ENCODE measurements at places on chromosomes 7 and 10.
A peak's percentile ranks its signal among the peaks of the same experiment; 100 is the strongest.

DNA sequence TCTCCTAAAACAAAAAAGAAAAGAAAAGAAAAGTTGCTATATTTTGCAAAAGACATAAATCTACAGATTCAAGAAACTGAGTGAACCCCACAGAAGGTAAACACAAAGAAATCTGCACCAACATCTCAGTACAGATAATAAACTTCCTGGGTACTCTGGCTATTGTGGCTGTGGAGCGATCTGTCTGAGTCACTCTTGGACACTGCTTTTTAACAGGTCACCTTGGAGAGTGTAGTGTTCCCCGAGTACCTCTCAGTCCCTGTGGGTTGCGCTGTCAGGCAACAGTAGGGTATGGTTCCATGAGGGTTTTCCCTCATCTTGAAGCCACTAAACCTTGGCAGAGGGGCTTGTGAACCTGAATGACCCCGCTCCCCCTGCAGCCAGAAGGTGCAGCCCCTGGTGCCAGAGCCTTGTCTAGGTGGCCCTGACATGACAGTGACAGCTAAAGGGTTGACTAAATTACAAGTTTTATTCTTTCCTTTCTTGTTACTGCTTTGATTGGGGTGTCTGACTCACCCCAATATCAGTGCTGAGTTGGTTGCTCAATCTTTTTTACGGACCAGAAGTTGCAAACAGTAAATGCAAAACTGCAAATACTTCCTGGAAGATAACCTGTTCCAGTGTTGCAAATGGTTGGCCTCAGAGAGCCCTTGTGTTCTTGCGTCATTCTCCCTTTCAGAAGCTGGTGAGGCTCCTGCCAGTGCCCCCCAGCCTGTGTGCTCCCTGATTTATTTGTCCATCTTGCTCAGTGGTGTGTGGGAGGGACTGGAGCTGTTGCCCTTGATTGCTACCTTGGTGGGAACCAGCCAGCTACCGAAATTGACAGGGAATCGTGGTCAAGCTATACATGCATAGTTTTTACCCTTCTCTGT, 30.6 kb downstream of the POR start:
- H3K4me1 ChIP-seq, result no peaks in the 10 kb centered on the region
- no peaks in the 10 kb centered on the region for H3K36me3 ChIP-seq
- no peak for DNase-seq
- H3K27me3 ChIP-seq, result no peaks in the 10 kb centered on the region
- no peak overlapping the region for H3K27ac ChIP-seq

DNA sequence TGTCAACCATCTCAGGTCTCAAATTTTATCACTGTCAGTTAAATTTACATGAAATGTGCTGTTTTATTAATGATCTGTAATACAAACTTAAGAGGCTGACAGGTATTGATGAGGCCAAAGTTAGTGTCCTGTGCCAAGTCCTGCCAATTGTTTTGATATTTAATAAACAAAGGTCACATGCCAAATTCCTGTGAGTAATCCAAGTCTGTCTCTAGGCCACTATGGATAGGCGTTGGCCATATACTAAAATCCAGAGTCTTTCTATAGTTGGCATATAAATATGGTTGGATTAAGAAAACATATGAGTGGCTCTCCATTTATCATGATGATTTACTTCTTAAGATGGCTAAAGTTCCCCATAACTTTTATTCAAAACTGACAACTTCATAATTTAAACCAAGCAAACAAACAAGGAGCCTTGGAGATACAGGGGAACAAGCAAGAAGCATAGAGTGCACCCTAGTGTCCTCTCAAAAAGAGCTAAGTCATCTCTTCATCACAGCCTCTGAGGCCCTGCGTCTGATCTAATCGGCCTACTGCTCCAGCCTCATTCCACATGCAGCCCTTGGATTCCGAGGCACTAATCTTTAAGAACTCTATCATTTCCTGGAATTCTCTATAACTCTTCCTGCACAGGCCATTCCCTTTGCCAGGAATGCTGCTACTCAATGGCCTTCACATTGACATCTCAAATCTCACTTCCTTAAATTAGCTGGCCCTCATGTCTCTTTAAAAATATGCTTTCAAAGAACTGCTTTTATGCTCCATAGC, 32.7 kb upstream of the NRCAM start:
- H3K4me1 ChIP-seq, result no peaks in the 10 kb centered on the region
- DNase-seq, result no peak
- no peak overlapping the region for H3K27ac ChIP-seq
- H3K36me3 ChIP-seq, result no peaks in the 10 kb centered on the region
- H3K4me3 ChIP-seq, result no peak overlapping the region
- H3K27me3 ChIP-seq, result no peaks in the 10 kb centered on the region

DNA sequence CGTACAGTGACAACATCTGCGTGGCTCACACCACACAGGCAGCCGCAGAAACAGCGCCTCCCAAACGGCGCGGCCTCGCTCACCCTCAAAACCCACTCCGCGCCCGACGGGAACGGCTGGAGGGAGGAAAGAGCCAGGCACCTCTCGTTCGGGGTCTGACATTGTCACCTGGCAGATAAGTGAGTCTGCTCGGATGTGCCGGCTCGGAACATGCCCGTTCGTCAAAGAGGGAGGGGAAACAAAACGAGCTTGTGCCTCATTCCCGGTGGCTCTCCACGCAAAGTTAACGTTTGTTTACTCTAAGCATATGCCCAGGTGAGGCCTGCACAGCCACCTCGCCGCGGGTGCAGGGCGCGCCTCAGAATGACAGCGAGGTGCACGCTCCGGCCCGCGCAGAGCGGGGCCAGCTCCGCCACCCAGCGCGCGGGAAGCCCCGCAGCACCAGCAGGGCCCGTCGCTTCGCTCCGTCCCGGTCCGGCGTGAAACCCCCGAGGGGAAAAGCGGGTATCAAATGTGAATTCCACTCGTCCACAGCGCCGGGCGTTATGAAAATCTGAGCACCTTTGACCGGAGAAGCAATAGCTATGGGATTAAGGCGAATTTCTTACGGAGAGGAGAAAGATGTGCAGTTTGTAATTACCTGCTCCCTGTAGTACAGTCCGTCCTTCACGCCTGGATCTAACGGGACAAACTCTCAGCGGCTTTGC, 13.1 kb downstream of the CNPY1 start:
- no peaks in the 10 kb centered on the region for H3K36me3 ChIP-seq
- DNase-seq, result no peak
- H3K27me3 ChIP-seq, result no peaks in the 10 kb centered on the region
- no peak overlapping the region for H3K27ac ChIP-seq
- H3K4me1 ChIP-seq, result peaks cover 7% of the 10 kb centered on the region
- no peak overlapping the region for H3K4me3 ChIP-seq

- H3K36me3 ChIP-seq, result no peaks in the 10 kb centered on the region
- no peak for DNase-seq
- peaks cover 4% of the 10 kb centered on the region for H3K4me1 ChIP-seq
These were observed 59.7 kb downstream of the SORBS1 start for GRCh38 chr10:95501203-95502094.

- peak overlapping the region; percentile 32 for H3K27ac ChIP-seq
- H3K4me1 ChIP-seq, result no peaks in the 10 kb centered on the region
- H3K27me3 ChIP-seq, result no peaks in the 10 kb centered on the region
- no peak overlapping the region for H3K4me3 ChIP-seq
These were observed 87.2 kb downstream of the KCNMA1 start for GRCh38 chr10:77550378-77550777.

DNA sequence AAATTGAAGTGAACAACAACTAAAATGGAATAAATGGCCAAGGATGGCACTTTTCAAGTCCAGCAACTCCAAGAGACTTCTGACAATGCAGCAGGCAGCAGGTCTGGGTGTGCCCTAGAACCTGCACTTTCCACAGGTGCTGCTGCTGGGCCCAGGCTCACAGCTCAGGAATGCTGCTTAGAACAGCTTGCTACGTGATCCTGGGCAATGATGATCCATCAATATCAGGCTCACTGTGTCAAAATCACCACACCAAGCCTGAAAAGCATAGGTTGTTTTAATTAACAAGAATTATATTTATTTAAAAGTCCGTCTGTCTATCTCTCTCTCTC, 148.4 kb downstream of the TNS3 start:
- no peaks in the 10 kb centered on the region for H3K4me1 ChIP-seq
- DNase-seq, result no peak
- H3K27me3 ChIP-seq, result no peaks in the 10 kb centered on the region
- no peak overlapping the region for H3K4me3 ChIP-seq

DNA sequence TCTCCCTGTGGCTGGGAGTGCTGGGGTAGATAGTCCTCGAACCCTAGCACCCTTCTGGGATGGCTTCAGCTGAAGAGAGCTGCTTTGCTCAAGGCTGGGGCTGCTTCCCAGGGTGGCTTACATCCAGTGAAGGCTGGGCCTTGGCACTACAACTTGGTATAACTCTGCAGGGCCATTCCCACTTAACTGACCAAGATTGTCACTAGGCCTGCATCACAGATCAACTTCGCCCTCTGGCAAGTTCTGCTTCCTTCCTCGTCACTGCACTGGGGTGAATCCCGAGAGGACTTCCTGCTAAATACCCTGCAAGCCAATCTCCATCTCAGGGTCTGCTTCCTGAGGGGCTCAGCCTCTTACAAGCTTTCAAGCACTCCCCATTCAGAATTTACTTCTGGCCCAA, 195.2 kb downstream of the DOCK4 start:
- H3K4me3 ChIP-seq, result no peak overlapping the region
- no peak overlapping the region for H3K27ac ChIP-seq
- no peaks in the 10 kb centered on the region for H3K27me3 ChIP-seq
- no peaks in the 10 kb centered on the region for H3K36me3 ChIP-seq
- DNase-seq, result no peak

GRCh38 chr10:63573068-63573697, 52.0 kb downstream of the REEP3 start:
- no peak for DNase-seq
- no peak overlapping the region for H3K4me3 ChIP-seq
- peak overlapping the region; percentile 80 for H3K27ac ChIP-seq
- H3K27me3 ChIP-seq, result no peaks in the 10 kb centered on the region

- no peaks in the 10 kb centered on the region for H3K36me3 ChIP-seq
- no peaks in the 10 kb centered on the region for H3K4me1 ChIP-seq
- no peak overlapping the region for H3K4me3 ChIP-seq
- H3K27ac ChIP-seq, result no peak overlapping the region
- no peaks in the 10 kb centered on the region for H3K27me3 ChIP-seq
These were observed 132.0 kb upstream of the NPY start for GRCh38 chr7:24151944-24152343.

DNA sequence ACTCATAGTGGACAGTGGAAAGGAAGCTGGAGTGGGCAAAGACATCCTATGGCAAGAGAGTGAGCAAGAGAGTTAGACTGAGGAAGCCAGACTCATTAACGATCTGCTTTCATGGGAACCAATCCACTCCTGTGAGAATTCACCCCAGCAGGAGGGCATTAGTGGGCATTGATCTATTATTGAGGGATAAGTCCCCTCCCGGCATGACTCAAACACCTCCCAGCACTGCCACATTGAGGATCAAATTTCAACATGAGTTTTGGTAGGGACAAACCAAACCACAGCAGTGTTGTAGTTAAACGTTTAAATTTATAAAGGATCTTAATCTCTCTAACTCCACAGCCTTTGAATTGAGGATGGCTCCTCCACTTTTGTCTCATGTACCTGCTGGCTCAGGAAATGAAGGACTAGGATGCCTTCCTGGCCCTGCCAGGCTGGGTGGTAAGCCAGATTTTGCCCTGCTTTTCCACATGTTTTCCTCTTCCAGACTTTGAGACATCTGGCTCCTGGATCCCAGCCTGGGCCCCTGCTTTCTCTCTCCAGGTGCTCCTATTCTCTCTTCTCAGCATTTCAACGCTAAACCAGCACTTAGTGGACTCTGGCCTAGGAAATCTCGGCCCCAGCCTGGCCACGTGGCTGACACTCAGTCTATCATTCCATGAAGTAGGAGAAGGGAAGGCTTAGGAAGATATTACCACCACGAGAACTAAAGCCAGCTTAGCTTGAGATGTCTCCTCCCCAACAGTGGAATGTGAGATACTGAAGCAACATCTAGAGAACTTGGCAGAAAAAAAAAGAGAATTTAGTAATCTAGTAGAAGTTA, 96.5 kb upstream of the PIP4K2A start:
- H3K27ac ChIP-seq, result no peak overlapping the region
- no peak for DNase-seq
- no peaks in the 10 kb centered on the region for H3K4me1 ChIP-seq
- no peaks in the 10 kb centered on the region for H3K27me3 ChIP-seq
- no peak overlapping the region for H3K4me3 ChIP-seq

DNA sequence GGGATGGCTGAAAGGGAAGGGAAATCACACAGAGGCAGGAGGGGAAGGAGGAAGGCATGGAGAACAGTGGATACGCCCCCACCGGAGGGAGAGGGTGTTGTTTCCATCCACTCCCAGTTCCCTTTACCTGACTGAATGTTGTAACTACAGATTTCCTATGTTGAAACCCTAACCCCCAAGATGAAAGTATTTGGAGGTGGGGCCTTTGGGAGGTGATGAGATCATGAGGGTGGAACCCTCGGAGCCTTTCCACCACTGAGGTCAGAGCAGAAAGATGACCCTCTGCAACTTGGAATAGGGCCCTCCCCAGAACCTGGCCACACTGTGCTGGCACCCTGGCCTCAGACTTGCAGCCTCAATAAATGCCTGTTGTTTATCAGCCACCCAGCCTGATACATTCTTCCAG, 48.6 kb upstream of the CNPY1 start:
- DNase-seq, result no peak
- no peak overlapping the region for H3K4me3 ChIP-seq
- no peaks in the 10 kb centered on the region for H3K4me1 ChIP-seq
- peaks cover 6% of the 10 kb centered on the region for H3K27me3 ChIP-seq
- no peak overlapping the region for H3K27ac ChIP-seq

- H3K4me1 ChIP-seq, result no peaks in the 10 kb centered on the region
- no peaks in the 10 kb centered on the region for H3K36me3 ChIP-seq
- no peak overlapping the region for H3K4me3 ChIP-seq
These were observed 10.6 kb downstream of the BEND7 start for GRCh38 chr10:13518076-13518692.

GRCh38 chr7:10662982-10663884, 310.4 kb upstream of the PHF14 start:
- no peaks in the 10 kb centered on the region for H3K27me3 ChIP-seq
- DNase-seq, result no peak
- no peaks in the 10 kb centered on the region for H3K36me3 ChIP-seq

DNA sequence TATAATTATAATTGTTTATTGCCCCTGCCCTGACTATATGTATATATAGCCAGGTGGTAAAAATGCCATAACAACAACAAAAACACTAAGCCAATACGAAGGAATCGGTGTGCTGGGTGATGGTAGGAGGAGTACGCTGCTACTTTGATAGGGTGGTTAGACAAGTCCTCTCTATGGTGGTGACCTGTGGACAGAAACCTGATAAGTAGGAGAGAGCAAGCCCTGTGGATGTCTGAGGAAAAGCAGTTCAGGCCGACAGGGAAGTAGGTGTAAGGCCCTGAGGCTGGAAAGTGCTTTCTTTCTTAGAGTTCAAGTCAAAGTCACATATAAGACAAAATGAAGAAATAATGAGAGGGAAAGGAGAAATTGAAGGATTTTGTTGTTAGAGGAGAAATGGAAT, 823.8 kb upstream of the CELF2 start:
- DNase-seq, result no peak
- peaks cover 6% of the 10 kb centered on the region for H3K4me1 ChIP-seq
- H3K36me3 ChIP-seq, result no peaks in the 10 kb centered on the region
- H3K27ac ChIP-seq, result no peak overlapping the region
- H3K4me3 ChIP-seq, result no peak overlapping the region

Data from uterus (tissue), 4 donors.